NCI-H1105 (cell line): ENCODE measurements at places on chromosomes 5 and 9.

DNA sequence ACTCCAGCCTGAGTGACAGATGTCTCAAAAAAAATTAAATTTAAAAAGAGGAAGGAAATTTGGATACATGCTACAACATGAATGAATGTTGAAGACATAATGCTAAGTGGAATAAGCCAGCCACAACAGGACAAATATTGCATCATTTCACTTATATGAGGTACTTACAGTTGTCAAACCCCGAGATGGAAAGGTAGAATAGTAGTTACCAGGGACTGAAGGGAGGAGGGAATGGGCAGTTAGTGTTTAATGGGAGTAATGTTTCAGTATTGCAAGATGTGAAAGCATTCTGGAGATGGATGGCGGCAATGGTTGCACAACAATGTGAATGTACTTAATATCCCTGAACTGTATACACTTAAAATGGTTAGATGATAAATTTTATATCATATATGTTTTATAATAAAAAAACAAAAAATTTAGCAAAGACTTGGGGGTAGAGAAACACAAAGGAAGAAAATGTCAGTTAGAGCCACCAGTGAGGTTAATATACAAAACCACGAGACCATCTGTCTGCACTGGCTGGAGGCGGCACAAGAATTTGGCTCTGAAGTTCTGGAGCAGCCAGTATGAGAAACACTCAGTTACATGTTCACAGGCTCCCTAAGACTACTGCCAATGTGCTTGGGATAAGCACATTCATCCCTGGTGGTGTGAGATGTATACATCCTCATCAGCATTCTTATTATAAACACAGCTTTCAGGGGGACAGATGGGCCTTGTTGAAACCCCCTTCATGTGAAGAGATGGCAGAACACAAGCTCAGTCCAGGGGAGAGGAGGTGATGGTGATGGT is 37.0 kb upstream of the RPS23 start:
- no peak for DNase-seq

- no peak for DNase-seq
Observed at GRCh38 chr5:142478113-142478512, 153.3 kb upstream of the SPRY4 start.

DNA sequence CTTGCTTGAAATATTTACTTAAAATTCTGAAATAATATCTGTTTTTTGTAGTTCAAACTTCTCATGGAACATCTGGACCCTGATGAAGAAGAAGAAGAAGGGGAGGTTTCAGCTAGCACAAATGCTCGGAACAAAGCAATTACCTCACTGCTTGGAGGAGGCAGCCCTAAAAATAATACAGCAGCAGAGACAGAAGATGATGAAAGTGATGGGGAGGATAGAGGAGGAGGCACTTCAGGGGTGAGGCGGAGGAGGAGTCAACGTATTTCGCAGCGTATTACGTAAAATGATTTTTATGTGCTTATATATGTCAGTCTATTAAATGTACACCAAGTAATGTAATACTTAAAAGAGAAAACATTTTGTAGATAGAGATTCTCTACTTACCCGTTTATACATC is 185.4 kb downstream of the CPLANE1 start:
- no peak for DNase-seq

DNA sequence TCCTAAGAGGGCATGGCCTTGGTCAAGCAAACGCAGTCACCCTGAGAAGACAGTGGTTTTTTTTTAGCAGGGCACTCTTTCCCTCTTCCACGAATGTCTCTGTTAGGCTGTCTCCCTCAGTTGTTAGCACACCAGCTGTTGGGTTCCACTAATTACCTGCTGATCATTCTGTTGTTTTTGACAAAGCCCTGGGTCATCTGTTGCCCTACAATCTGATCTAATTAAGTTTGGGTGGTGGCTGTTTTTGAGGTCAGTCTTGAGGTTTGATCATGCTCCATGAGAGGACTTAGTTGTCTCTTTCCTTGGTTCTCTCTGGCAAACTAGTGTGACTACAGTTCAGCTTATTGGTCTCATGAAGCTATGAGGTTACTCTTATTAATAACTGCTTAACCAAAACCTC is 5.0 kb upstream of the PTPDC1 start:
- DNase-seq = no peak

GRCh38 chr5:65625743-65626142 is 916 bp downstream of the SHLD3 start:
- no peak for DNase-seq

DNA sequence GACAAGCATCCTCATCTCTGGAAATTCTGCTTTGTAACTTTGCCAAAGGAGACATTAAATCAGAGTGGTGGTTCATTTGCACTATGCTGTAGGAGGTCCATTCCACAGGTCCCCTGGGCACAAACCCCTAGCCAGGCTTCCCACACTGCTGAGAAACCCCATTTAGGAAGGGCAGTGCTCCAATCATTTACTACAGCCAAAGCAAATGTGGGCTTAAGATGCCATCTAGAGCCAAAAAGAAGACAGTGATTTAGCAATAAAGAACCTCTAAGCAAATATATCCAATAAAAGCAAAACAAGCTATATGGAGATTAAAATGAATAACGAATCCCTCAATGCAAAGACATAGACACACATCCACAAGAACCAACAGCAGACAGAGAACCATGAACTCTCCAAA is 129.0 kb upstream of the ALDH1B1 start:
- no peak for DNase-seq

- DNase-seq = no peak
Observed at GRCh38 chr5:91129748-91130147, 253.4 kb downstream of the ARRDC3 start.

- DNase-seq = no peak
Observed at GRCh38 chr9:115104908-115105307, 13.0 kb downstream of the TNC start.

DNA sequence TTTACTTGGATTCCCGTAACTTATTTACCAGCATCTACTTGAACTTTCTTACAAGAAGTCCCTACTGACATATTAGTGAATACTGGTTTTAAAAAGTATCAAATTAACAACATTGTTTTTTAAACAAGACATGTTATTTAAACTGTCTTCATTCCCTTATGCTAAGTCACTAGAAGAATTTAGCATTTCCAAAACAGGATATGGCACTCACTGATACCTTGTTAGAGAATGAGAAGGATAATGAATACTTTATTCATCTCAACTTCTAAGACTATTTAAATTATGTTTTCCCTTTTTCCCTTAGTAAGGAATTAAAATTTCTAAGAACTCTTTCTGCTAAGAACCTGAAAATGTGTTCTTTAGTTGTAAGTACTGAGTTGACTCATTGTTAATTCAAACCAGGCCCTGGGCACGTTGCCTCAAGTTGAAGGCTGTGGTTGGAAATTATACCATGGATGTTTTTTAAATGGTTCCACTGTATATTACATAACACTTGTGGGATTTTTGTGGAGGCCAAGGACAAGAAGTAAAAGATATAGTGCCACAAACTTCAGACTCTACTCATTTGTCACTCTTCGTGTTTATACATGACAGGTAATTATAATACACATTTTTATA is 219.0 kb upstream of the EDIL3 start:
- DNase-seq = no peak

GRCh38 chr5:85278193-85278592 is 893.5 kb upstream of the EDIL3 start:
- no peak for DNase-seq

DNA sequence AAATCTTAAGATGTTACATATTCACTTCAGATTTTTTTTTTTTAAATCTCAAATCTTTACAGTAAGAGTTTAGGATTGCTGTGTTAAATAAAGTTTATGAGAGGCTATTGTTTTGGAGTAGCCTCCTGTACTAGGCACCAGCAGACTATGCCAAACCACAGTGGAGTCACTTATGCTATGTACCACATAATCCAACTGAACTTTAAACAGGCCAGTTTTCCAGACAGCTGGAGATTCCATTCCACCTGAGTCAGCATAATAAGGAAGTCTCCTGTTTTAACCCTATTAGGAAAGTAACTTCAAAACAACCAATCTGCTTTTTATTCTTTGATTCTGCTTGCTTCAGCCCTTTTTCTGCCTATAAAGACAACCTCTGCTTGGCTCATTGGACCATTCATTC is 205.2 kb downstream of the CSNK1G3 start:
- no peak for DNase-seq

DNA sequence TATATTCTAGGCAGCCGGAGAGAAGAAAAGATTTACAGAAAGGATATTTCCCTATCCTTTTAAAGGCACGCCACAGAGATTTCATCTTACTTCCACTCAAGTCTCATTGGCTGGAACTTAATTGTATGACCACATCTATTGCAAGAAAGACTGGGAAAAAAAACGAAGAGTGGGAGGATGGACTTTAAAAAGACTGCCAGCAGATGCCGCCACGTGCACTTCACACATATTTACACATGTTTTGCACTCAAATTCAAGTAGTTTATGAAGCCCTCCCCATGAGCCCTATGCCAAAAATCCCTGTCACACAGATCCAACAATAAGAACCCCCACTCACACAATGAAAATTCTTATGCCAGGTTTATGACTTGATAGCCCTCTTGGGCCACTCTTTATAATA is 138.5 kb upstream of the TYRP1 start:
- no peak for DNase-seq

DNA sequence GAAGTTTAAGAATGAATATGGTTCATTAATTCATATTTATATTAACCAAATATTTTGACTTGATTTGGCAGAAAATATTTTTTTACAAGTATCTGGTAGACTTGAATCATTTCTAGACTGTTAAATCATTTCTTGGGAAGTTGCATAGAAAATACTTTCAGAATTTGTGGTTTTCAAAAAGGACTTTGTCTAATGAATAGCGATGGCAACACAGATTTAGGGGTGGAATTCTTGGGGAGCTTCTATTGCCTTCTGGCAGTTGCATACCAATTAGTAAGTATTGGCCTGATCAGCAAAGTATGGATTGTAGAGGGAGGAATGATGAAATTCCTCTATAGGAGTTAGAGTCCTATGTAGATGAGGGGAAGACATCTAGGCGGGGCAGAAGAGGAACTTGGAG is 68.6 kb upstream of the CKMT2 start:
- DNase-seq = no peak

GRCh38 chr5:27472871-27473270 is 434.5 kb upstream of the CDH9 start:
- no peak for DNase-seq

DNA sequence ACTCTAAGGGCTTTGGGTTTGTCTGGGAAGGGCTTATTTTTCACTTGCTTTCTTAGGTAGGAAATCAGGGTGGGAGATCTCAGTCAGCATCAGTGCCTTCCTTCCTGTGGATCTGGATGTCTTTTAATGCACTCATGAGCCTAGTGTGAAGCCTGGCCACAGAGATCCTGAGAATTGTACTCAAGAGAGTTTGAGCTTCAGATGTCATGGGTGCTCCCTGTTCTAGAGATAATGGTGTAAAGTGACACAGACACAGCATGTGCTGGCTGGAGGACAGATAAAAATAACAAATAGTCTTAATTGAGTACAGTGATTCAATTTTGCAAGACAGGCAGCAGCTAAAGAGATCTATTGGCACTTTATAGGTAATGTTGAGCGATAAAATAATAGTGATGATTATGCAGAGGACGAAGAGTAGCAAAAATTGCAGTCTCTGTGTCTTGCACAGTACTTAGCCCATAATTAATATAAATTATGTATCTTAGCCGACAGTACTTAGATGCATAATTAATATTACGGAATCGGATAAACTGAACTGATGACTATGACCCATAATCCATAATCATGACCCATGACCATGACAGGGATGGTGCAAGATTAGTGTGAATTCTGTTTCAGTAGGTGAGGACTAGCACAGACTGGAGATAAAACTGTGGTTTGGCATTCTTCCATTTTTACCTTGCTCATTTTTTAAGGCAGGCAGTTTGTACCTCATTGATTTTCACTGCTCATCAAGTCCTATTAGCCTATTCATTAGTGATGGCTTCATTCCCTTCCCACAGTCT is 408.7 kb upstream of the PIK3R1 start:
- no peak for DNase-seq

DNA sequence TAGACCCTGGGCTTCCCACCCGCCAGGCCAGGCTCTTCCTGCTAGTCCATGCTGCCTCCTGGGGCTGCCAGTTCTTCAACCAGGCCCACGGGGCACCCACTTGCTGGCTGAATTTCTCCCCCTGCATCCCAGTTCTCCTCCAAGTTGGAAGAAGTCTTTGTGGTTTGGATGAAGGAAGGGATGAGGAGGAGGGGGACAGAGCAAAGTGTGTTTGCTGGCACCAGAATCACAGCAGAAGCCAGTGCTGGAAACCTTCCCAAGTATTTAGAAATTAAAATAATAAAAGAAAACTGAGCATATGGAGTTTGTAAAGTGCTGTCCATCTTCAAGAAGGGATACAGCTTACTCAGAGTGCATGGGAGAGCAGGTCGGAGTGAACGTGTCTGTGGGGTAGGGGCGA is 19.4 kb upstream of the UNC5A start:
- DNase-seq = no peak

GRCh38 chr9:93294011-93294410 is 110.1 kb downstream of the WNK2 start:
- DNase-seq = no peak

GRCh38 chr5:132859889-132860437 is 6.3 kb downstream of the GDF9 start:
- DNase-seq = no peak
